HT-29 (cell line): ENCODE measurements at places on chromosomes 7 and 10.

DNA sequence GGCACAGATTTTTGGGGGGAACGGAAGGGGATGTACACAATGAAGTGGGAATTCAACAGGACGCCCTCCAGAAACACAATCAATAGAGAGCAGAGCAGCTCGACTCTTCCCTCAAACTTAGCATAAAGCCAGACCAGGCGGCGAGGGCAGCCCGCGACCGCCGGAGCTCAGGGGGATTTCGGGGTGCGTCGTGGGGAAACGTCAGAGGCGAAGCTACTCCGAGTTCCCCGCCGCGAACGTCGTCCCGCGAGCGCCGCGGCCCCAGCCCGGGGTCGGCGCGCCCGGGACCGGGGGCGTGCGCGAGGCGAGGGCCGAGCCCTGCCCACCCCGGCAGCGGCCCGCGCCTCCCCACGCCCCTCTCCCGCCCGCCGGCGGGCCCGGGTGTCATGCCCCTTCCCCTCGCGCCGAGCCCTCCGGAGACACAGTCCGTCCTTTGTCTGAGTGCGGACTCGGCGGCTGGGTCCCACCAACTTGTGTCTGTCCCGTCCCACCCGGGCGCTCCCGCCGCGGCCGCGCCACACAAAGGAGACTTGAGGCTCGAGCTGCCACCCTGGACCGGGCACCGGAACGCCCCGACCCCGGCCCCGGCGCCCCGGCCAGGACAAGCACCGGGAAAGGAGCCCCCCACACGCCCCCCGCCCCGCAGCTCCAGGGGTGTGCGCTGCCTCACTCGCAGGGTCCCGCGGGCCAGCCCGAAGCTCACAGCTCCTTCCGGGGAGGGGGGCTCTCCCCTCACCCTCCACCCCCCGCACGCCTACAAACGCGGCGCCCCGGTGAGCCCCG is 634 bp downstream of the EZH2 start:
- peak; percentile 43 for DNase-seq

GRCh38 chr7:153097511-153098201 is 338.1 kb downstream of the ACTR3B start:
- no peak for DNase-seq

DNA sequence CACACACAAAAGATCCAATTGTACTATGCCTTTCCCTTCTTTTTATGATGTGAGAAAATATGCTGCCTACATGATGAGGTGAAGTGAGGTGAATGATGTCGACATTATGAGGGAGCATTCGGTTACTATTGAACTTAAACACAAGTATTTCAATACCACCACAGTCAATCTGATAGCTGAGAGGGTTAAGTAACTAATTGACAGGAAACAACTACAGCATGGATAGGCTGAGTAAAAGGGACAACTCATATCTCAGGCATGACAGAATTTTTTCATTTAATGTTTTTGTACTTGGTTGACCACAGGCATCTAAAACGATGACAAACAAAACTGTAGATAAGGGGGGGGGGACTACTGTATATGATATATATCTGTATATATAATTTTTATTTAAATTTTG is 488.9 kb downstream of the SH2D4B start:
- no peak for DNase-seq

GRCh38 chr7:7103343-7104313 is 78.7 kb upstream of the C1GALT1 start:
- peak; percentile 78 for DNase-seq

DNA sequence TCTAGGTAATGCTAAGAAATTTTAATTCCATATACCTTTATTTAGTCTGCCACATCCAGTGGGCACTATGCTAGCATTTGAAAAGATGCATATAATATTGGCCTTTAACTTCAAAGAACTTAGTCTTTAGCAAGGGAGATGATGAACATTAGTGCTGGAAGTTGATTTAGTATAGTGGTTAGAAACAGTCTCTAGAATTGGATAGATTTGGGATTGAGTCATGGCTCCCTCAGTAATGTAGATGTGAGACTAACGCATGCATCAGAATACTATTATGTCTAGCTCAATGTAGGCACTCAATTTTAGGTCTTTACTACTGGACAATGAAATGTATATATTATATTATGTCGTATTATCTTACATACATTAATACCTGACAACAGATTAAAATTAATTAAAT is 5.8 kb downstream of the DKK1 start:
- DNase-seq = no peak

- DNase-seq = peak; percentile 51
Measured at GRCh38 chr10:101110856-101111523, 20.1 kb upstream of the TLX1 start.

- peak; percentile 58 for DNase-seq
Measured at GRCh38 chr10:97584060-97584797, at the start of gene HOGA1. Gene HOGA1, plus strand, starts transcription at chr10:97584389. Its CDS starts 315 bp downstream, at chr10:97584704.

DNA sequence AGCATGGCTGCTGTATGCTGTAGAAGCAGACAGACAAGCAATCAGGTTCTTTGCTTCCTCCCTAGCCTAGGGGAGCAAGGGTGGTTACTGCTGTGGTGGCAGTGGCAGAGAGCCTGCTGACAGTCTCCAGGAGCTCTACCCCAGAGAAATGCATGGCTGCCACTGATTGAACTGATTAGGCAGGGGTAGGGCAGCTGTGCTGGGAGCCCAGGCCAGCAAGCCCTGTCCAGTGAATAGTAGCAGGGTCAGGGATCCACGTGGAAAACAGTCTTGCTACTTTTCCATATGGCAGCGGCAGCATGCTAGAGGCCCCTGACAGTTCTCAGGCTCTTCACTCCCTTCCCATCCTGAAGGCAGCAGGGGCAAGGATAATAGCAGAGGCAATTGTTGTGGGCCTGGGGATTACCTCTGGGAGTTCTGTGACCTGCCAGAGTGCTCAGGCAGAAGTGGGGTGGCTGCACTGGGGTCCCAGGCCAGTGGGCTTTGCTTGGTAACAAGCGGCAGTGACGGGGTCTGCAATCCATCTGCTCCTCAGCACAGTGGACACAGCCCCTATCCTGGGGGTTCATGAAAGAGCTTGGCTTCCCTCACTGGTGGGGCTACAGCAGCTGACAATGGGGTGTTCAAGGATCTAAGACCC is 558.8 kb upstream of the GHITM start:
- DNase-seq = no peak

- DNase-seq = no peak
Measured at GRCh38 chr10:105650306-105650705, 1009.2 kb downstream of the SORCS3 start.

DNA sequence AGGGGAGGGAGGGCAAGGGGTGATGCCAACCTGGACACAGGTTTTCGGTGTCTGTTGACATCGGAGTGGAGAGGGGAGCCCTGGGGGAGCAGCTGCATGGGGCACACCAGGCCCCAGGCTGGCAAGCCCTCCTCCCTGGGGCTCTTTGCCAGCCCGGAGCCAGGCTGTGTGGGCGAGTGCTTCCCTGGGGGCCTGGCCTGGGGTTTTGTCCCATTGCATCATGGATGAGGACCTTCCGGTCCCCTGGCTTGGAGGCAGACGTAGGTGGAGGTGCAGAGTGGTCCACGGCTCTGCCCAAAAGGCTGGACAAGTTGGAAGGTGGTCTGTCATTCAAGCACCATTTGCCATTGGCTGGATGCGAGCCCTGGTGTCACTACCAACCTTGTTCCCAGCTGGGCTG is 34.8 kb downstream of the ZMIZ1 start:
- DNase-seq = no peak

GRCh38 chr10:114613237-114613979 is 44.7 kb downstream of the ABLIM1 start:
- peak; percentile 88 for DNase-seq

DNA sequence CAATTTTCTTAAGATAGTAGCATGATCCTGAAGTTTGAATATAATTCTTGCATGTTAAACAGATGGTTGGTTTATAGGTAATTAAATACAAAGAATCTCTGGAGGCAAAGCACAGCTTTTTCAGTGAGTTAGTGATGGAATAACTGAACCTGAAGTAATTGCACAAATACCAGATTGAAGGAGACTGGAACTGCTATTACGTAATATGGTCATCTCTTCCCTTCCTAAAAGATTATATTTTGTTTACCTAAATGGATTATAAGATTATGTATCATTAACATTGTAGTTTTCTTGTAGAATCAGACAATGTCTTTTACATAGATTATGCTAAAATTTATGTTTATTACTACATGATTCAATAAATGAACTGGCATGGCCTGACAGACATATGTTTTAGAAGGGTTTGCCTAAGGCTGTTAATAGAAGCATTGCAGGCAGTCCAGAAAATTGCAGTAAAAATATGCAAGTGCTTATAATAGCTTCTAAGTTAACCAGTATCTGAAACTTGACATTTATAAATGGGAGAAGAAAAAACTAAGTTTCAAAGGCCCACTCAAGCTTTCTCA is 35.8 kb upstream of the GPR37 start:
- DNase-seq = no peak

GRCh38 chr7:149791411-149792219 is 18.2 kb upstream of the ZNF467 start:
- DNase-seq = no peak

DNA sequence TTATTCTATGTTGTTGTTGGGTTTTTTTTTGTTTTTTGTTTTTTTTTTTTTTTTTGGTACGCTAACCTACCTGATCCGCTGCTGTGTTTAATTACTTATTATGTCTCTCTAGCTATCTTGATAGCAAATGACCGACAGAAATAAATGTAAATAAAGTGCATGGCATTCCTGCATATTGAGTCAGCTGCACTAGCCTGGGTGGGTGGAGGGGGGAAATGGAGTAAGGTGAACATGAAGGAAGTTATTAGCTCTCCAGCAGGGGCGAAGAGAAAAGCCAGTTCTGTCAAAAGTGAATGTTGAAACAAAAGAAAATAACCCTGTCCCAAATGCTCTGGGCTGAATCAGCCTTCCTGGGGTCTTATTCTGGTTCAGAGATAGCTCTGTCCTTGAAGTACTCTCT is 210.7 kb upstream of the MDFIC start:
- DNase-seq = peak; percentile 49

- DNase-seq = peak; percentile 9
Measured at GRCh38 chr7:132084776-132085388, 491.4 kb downstream of the PLXNA4 start.

DNA sequence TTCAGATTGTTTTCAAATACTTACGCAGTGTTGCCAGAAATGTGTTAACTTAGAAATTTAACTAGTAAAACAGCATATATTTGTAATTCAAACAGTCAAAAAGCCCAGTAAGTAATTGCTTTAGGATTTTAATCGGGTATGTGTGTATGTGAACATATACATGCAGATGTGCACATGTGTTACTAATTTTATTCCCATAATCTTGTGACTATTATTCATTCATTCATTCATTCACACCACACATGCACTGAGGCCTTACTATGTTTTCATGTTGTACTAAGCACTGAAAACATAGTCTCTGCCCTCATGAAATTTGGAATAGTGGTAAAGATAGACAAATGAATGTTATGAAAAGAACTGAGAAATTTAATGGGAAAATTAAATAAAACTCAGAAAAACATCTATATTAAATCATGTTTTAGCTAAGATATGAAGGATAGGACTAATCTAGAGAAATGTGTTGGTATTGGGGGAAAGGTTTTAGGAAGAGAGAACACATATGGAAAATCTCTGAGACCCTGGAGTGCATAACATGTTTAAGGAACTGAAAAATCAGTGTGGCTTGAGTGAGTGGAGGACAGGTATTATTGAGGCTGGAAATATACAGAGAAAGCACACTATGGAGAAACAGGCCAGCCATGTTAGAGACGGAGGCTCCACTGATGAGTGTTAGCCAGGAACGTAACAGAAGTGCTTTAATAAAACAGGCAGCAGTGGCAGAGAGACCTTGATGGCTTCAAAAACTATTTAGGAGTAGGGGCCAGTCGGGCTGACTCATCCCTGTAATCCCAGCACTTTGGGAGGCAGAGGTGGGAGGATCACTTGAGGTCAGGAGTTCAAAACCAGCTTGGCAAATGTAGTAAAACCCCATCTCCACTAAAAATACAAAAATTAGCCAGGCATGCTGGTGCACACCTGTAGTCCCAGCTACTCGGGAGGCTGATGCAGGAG is 80.3 kb downstream of the HDAC9 start:
- no peak for DNase-seq

GRCh38 chr10:5497948-5498730 is 1.2 kb downstream of the CALML5 start:
- no peak for DNase-seq

- DNase-seq = no peak
Measured at GRCh38 chr10:70585578-70586169, 16.9 kb downstream of the PRF1 start.

DNA sequence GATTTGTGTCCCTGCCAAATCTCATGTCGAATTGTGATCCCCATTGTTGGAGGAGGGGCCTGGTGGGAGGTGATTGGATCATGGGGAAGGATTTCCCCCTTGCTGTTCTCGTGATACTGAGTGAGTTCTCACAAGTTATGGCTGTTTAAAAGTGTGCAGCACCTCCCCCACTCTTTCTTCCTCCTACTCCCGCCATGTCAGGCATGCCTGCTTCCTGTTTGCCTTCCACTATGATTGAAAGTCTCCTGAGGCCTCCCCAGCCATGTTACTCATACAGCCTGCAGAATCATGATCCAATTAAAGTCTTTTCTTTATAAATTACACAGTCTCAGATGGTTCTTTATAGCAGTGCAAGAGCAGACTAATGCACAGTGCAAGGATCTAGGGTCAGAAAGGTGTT is 75.4 kb downstream of the CALD1 start:
- DNase-seq = no peak

DNA sequence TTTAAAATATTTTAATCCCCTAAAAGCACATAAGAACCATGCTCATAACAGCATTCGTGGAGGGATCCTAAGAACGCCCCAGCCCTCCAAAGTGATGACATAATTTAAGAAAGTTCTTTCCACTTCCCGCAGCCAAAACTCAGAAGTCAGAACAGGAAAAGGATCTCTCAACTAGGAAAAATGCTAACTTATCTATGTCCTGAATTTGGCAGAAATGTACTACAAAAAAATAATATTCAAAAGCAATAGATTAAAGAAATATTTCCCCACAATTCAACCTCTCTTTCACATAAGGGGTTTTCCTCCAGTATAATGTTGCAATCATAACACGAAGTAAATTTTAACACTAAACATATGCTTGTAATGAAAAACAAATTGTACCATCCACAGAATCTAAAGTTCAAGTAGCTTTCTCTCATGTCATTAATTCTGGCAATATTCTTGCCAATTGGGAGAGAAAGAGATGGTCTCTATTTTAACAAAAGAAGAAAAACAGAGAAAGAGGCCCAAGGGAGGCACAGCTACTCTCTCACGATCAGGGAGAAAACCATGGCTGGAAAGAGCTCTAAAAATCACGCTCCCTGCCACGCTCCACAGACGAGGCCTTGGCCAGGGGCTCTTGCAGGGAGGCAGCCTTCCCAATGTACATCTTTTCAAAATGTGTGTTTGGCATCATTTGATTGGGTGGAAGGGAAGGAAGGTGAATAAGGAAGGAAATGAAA is 22.9 kb downstream of the ASB13 start:
- DNase-seq = no peak

- no peak for DNase-seq
Measured at GRCh38 chr7:149321978-149322541, 60.1 kb downstream of the ZNF783 start.

DNA sequence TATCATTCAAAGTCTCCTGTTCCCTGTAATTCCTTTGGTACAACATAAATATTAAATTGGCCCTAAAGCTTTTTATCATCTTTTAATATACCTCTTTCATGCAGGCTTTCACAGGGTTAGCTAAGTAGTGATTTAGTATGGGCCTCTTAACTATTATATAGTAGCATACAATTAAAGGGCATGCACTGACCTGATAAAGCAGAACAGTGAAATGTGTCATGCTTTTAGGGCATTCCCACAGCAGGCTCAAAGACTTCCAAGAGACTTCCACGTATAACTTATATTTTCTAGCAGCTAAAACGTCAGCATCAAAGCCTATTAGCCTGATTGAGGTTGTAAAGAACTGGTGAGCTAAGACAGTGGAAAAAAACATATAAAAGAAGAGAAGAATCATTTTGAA is 35.3 kb downstream of the SAMD8 start:
- no peak for DNase-seq

- DNase-seq = no peak
Measured at GRCh38 chr7:155358948-155359712, 61.5 kb downstream of the INSIG1 start.
